ENCODE measurements at places on chromosomes 12 and 14.

- DNase-seq, result no peak
Observed at GRCh38 chr14:88981948-88982347, 157.5 kb downstream of the TTC8 start.

DNA sequence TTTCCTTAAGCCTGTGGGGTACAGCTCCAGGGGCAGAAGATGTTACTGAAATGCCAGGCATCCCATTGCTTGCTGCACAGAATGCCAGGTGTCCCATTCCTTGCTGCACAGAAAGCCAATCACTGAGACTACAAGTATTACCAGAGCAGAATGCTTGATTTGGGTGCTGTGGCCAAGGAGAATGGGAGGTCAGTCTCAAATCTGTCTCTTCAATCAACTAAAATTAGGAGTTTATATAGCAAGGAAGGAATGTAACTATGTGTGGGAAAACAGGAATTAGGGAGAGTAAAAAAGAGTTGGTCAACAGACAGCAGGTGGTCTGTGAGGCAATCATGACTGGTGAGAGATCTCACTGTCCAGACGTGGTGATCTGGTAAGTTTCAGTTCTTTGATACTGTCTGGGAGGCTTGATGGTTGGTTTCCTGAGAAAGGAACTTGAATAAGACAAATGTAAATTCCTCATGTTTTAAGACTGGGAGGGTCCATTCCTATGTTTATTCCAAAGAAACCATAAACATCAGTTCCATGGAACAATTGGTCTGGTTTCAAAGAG is 31.2 kb upstream of the VASH1 start:
- DNase-seq, result no peak

- DNase-seq, result no peak
Observed at GRCh38 chr14:104436047-104436591, 143.4 kb upstream of the C14orf180 start.

DNA sequence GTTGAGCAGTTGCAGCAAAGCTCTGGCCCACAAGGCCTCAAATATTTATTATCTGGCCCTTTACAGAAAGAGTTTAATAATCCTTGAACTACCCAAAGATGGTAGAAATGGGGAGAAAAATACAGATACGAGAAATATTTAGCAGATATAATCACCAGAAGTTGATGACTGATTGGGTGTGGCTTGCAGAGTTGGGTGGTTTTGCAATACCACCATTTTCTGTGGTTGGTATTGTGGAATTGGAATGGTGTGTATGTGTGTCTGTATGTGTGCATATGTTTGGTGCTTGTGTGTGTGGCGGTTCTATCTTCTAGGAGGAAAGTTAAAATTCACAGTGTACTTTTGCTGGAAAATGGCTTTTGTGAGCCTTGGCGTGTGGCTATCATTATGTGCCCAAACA is 85.4 kb upstream of the MANSC4 start:
- DNase-seq, result no peak

DNA sequence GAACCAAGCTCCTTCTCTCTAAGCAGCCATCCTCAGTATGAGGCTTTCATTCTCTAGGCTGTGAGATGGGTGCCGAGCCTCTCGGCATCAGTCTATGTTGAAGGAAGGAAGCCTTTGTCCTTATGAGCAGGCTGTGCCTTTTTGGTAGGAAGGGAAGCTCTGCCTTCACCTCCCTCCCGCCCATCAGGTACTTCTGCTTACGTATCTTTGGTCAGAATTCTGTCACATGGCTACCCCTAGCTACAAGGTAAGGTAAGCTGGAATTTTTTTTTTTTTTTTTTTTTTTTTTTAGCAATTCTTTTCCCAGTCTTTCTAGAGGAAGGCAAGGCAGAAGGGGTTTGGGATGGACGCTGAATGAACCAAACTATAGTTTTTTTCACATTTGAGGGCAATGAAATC is 16.9 kb downstream of the BATF start:
- DNase-seq, result no peak

DNA sequence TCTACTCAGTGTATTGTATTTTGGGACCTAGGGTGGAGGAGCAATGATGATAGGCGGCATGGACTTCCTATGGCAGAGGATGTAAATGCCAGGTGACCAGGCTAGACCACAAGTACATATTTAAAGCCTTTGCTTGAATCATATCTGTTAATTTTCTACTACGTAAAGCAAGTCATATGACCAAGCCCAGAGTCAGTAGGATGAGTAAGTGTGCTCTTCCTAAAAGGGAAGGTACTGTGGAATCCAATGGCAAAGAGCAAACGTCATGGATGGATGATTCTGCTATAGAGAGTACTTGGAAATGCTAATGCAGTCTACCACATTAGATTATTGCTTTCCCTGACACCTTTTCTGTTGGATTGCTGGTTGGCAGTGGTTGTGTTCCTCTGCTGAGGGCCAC is 16.8 kb downstream of the GPATCH2L start:
- DNase-seq, result no peak

GRCh38 chr14:104677512-104678332 is 11.7 kb upstream of the INF2 start:
- DNase-seq, result no peak

DNA sequence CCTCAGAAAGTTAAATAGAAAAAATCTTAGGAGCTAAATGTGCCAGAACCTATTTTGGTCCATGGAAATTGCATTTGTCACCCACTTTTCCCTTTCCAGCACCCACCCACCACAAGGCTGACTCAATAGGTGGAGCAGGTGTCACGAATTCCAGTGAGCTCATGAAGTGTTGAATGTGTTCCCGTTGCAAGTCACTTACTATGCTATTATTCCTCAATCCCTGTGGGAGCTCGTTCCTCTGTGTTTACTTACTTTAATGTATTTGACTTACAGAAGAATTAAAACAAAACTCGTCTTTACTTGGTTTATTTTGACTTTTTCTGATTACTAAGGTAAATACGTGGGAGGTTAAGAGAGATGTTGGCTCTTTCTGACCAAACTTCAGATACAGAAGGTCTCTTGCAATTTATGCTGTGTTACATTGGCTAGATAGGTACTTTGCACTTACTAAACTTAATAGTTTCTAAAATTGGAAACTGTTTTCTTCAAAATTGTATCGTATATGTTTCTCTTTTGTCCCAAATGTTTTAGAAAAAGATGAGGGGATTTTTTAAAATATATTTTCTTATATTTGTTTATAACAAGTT is 269.4 kb upstream of the NOVA1 start:
- DNase-seq, result no peak

DNA sequence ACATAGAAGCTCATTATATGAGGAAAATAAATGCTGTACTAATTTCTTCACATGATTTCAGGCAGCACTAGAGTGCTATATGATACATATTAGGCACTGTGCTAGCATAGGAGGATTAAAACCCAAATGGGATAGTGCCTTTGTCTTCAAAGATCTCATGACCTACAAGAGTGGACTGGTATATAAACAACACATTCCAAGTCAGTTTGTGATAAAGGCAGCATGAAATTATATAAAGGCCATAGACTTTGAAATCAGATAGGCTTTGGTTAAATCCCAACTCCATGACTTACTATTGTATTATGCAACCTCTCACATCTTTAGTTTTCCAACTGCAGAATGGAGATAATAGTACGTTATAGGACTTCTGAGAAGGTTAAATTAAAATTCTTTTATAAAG is 179.7 kb downstream of the RAD51B start:
- no peak for DNase-seq

DNA sequence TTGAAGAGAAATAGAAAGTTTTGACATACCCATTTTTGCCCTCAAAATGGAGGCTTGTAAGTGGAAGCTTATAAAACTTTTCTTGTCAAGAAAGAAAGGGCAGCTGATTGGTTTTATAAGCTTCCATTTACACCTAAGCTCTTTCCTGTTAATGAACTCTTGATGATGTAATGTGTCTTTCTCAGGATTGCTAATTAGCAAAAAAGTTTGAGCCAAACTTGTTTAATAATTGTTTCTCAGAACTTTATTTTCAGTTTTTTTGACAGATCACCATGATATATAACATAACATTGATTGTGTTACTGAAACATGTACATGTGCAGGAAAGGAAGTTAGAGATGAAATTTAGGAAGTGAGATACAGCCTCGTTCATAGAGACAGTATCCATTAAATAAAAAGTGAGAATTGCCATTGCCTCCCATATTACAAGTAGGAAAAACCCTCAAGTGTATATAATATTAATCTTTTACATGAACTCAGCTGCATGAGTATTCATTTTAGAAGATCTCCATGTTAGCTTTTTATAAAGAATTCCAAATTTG is 26.8 kb downstream of the RIC8B start:
- DNase-seq, result no peak

DNA sequence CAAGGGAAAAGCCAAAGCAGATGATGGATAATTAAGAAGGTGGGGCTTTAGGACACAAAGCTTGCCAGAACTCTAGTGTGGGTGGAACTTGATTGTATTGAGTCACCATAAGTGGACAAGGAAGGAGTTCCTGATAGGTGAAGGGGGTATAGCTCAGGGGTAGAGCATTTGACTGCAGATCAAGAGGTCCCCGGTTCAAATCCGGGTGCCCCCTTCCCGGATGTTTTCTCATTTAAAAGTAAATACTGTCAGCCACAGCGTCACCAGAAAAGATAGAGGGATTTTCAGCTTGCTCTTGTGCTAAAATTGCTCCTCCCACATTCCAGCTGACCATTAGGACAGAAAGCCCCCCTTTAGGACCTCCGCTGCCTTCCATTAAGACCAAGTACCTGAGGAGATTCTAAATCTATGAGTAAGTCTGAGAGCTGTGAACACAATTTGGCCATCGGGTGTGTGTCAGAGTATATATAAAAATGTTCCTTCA is 36.6 kb downstream of the DCAF4 start:
- no peak for DNase-seq

DNA sequence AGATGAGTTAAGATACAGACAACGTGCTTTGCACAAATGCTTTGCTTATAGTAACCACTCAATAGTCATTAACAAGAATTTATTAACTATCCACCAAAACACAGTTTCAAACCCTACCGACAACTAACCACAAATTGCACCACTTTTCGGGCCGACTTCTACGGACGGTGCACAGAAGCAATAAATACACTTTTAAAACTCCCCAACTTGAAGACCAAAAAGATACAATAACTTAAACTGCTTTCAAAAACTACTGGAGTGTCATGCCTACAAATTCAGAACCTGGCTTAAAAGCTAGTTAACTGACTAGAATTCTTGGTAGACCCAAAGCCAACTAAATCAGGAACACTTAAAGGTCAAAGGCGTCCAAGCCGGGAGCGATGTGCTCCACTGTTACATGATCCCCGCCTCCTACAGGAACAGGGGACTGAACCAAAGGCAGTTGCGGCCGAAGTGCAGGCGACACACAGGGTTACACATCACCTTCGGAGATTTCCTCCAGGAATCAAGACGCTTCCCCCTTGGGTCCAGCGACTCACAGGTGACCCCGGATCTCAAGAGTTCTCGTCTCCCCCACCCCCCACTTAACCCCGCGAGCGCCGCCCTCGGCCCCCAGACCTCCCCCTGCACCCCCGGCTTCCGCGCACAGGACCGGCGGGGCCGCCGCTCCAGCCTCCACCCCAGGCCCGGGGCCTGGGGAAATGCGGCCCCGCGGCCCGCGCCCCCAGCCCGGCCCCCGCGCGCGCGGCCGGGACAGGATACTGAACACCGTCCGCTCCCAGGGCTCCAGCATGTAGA is 507 bp downstream of the SPTSSA start:
- DNase-seq, result no peak

GRCh38 chr14:104291123-104292000 is 153.0 kb downstream of the KIF26A start:
- no peak for DNase-seq

DNA sequence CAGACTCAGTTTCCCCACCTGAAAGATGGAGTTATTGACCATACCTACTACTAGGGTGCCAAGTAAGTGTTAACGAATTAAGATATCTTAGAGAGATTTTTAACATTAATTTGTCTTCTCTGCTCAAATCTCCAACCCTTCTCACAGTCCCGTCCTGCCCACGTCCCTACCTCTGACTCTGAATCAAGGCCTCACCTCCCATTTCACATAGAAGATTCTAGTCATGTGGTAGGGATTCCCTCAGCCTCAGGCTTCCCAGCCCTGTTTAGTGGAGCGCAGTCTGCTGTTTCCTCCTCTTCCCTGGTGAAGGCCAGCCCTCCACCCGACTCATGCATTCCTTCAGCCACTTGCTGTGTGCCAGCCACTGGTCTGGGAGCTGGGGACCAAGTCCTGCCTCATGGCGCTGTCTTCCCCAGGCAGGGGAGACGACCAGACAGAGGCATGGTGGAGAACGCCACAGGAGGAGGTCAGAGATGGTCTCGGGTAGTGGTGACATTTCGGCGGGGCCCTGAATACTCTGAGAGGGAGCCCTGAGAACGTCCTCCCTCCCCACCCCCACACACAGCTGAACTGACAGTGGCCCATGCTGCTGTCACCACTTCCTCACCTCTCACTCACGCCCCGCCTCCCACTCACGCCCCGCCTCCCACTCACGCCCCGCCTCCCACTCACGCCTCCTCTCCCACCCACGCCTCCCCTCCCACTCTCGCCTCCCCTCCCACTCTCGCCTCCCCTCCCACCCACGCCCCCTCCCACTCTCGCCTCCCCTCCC is 38.8 kb downstream of the TMEM63C start:
- no peak for DNase-seq

- DNase-seq, result no peak
Observed at GRCh38 chr12:92275443-92276154, 130.0 kb upstream of the BTG1 start.

DNA sequence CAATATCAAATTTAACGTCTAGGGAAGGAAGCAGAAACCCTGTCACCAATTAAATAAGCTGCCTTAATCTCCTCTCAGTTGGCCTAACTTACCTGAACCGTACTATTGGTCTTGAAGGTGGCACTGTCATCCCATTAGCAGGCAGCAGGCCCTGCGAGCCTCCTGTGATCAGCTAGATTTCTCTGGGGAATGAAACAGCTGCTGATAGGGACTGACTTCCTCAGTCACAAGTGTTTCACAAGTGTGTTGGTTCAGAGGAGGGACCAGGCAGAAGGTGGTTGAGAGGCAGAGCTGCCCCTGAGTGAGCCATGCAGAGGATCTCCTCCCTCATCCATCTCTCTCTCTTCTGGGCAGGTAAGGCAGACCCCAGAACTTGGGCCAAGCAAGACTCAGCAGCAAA is 166.8 kb downstream of the DAD1 start:
- no peak for DNase-seq

DNA sequence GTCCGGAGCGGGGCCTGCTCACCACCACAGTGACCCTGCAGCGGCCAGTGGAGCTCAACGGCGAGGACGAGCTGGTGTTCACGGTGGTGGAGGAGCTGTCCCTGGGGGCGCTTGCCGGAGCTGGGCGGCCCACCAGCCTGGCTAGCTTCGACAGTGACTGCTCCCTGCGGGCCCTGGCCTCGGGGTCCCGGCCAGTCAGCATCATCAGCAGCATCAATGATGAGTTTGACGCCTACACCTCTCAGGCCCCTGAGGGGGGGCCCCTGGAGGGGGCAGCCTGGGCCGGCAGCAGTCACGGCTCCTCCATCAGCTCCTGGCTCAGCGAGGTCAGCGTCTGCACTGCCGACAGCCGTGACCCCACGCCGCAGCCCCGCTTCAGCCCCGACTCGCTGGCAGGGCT is 37.4 kb downstream of the KIF26A start:
- no peak for DNase-seq

GRCh38 chr12:124147575-124147974 is 147.3 kb upstream of the RFLNA start:
- no peak for DNase-seq

- no peak for DNase-seq
Observed at GRCh38 chr12:110565894-110566871, 16.9 kb downstream of the PPTC7 start.
